ENCODE measurements at places on chromosomes 4 and X. TPM values are rescaled to one million over a fixed set of nuclear protein-coding genes. Genes with fewer than 3 reads are reported as not detected.

GRCh38 chrX:15674841-15675489 is 10.4 kb upstream of the CLTRN start:
- peaks cover 3% of the 10 kb centered on the region for H3K27me3 ChIP-seq
- peak; percentile 81 for DNase-seq
- peaks cover 17% of the 10 kb centered on the region for H3K4me1 ChIP-seq
- H3K27ac ChIP-seq, result no peak overlapping the region
- no peak overlapping the region for H3K4me3 ChIP-seq

- H3K4me1 ChIP-seq, result peaks cover 28% of the 10 kb centered on the region
- no peaks in the 10 kb centered on the region for H3K27me3 ChIP-seq
- H3K36me3 ChIP-seq, result peaks cover 8% of the 10 kb centered on the region
Observed at GRCh38 chrX:44922980-44923379, 50.0 kb downstream of the KDM6A start.

- H3K4me1 ChIP-seq, result no peaks in the 10 kb centered on the region
- H3K4me3 ChIP-seq, result no peak overlapping the region
- no peak overlapping the region for H3K27ac ChIP-seq
- H3K27me3 ChIP-seq, result no peaks in the 10 kb centered on the region
- no peak for DNase-seq
- H3K36me3 ChIP-seq, result no peaks in the 10 kb centered on the region
Observed at GRCh38 chrX:49840679-49841078, 11.6 kb downstream of the PAGE4 start.

The HNRNPH2 gene
- 18.0 TPM for total RNA-seq

The P2RY4 gene
- total RNA-seq, result 0.55 TPM
